ENCODE measurements at places on chromosomes 4 and X.

DNA sequence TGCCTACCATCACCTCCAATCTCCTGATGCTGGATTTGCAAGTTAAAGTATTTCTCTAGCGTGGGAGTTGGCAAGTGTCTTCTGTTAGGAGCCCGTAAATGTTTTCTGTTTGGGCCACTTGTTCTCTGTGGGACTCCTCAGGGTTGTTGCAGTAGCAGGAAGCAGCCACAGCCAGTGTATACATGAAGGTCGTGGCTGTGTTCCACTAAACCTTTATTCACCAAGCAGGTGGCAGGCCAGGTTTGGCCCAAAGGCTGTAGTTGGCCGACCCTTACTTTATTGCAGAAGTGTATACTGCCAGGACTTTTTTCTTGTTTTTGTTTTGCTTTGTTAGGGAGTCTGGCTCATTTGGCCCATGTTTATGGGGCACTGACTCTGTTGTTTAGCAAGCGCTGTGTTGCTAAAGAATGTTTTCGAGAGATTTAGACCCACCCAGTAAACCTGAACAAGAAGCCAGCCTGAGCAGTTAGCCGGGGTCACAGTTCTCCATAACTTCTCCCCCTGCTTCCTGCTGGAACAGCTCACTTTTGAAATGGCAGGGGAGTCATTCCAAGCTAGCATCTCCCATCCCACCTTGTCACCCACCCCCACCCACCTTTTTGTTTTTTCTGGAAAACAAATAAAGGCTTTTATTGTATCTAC lies 58.8 kb downstream of the SHROOM2 start:
- no peak for DNase-seq

GRCh38 chr4:100695039-100695654 lies 177.3 kb upstream of the EMCN start:
- no peak for DNase-seq

- DNase-seq = no peak
Observed at GRCh38 chrX:51507551-51507950, 11.2 kb upstream of the NUDT11 start.

- DNase-seq = no peak
Observed at GRCh38 chrX:149010013-149010852, 494.9 kb downstream of the IDS start.

DNA sequence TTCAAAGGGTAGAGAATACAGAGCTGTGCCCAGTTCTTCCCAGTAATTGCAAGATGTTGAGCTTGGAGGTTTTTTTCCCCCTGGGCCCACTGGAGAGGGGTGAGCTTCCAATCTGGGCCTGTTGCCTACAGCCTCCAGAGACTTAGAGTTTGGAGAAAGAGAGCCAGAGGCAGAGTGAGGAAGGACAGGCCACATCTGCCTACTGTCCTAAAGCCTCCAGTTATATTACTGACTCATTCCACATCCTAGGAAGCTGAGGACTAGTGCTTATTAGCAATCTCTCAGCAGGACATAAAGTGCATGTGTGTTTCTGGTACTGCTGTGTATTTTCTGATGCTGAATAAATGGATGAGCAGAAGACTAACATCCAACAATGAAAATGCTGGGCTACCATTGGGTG lies 181.0 kb upstream of the MAMLD1 start:
- DNase-seq = no peak

GRCh38 chr4:26609868-26610267 lies 26.0 kb downstream of the TBC1D19 start:
- DNase-seq = no peak
